ENCODE measurements at places on chromosomes 4 and X. TPM values are rescaled to one million over a fixed set of nuclear protein-coding genes. Genes with fewer than 3 reads are reported as not detected.

Gene TCP11X2
- not detected for total RNA-seq

Gene RASSF6
- not detected for total RNA-seq

Gene LRCH2
- total RNA-seq, result not detected

GRCh38 chrX:35150052-35150451 is 207.5 kb downstream of the FAM47B start:
- no peaks in the 10 kb centered on the region for H3K36me3 ChIP-seq
- no peak overlapping the region for H3K27ac ChIP-seq
- no peaks in the 10 kb centered on the region for H3K4me1 ChIP-seq
- H3K27me3 ChIP-seq, result no peaks in the 10 kb centered on the region
- no peak overlapping the region for H3K4me3 ChIP-seq
- no peak for DNase-seq

- H3K36me3 ChIP-seq, result peaks cover 3% of the 10 kb centered on the region
- no peaks in the 10 kb centered on the region for H3K4me1 ChIP-seq
- H3K27ac ChIP-seq, result no peak overlapping the region
- no peak overlapping the region for H3K4me3 ChIP-seq
- peaks cover 12% of the 10 kb centered on the region for H3K27me3 ChIP-seq
- no peak for DNase-seq
These were observed 19.0 kb upstream of the PPP3CA start for GRCh38 chr4:101366331-101366730.
